ENCODE measurements at places on chromosomes 12 and 14. TPM values are rescaled to one million over a fixed set of nuclear protein-coding genes. Genes with fewer than 3 reads are reported as not detected.

GRCh38 chr14:74522740-74523139, 29.2 kb downstream of the ISCA2 start:
- no peak for DNase-seq

GRCh38 chr12:110613071-110613770, 708 bp upstream of the TCTN1 start:
- no peak for DNase-seq

GRCh38 chr12:55729819-55730818, 1.3 kb upstream of the CD63 start:
- DNase-seq, result peak; percentile 71

LRP1-AS gene
- not detected for total RNA-seq

NPFF gene
- total RNA-seq, result not detected

Data from astrocyte (in vitro differentiated cells and primary cell).